Urinary bladder (tissue), 4 donors: ENCODE measurements at places on chromosomes 13 and 19. TPM values are rescaled to one million over a fixed set of nuclear protein-coding genes. Genes with fewer than 3 reads are reported as not detected.

GRCh38 chr19:47111006-47111621 is 2.5 kb downstream of the ZC3H4 start:
- DNase-seq, result no peak

GRCh38 chr13:79637133-79637763 is 156.3 kb downstream of the NDFIP2 start:
- DNase-seq, result peak; percentile 40

GRCh38 chr19:44856421-44857083 is 10.5 kb downstream of the NECTIN2 start:
- DNase-seq, result no peak

GRCh38 chr19:45474606-45475521 is 7.1 kb downstream of the FOSB start:
- peak; percentile 31 for DNase-seq

DNA sequence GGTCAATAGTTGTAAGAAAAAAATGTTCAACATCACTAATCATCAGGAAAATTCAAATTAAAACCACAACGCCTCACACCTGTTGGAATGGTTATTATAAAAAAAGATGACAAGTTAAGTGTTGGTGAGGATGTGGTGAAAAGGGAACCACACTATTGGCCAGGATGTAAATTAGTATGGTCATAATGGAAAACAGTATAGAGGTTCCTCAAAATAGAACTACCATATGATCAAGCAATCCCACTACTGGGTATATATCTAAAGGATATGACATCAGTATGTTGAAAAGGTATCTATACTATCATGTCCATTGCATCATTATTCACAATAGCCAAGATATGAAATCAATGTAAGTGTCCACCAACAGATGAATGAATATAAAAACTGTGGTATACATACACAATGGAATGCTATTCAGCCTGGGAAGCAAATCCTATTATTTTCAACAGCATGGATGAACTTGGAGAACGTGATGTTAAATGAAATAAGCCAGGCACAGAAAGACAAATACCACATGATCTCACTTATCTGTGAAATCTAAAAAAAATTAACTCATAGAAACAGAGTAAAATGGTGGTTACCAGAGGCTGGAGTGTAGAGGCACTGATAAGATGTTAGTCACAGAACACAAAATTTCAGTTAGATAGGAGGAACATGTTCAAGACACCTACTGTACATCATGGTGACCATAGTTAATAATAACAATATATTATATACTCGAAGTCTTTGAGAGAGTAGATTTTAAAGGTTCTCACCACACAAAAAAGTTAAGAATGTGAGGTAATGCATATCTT is 56.6 kb downstream of the TBC1D4 start:
- no peak for DNase-seq

DNA sequence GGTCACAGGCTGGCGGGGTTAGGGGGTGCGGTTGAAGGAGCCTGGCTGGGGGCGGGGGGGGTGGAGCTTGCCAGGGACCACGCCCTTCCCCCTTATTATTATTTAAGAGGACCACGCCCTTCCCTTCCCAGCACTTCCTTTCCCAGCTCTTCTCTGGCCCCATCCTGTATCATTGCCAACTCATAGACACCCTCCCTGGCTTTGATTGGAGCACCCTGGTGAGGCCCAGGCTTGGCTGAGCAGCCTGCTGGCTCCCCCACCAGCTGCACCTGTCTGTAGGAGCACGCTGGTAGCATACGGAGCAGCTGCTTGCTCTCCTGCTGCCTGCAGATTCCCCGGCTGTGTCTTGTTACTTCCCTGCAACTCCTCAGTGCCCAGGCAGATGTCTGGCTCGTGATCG is 62.5 kb upstream of the PDX1 start:
- DNase-seq, result no peak

DNA sequence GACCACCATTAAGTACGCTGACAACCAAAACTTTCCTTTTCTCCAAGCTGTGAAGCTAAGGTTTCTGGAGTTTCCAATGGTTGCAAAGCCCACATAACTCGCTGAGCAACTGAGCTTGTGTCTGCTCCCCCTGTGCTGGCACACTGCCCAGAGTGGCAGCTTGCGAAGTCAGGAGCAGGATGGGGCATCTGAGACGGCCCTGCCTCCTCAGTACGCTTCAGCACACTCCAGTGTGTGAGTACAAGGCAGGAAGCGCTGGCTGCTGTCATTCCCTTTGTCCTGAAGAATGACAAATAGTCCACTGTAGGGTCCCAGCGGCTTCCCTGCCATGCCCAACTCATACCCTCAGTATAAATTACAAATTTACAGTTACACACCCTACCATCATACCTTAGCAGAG is 51.5 kb downstream of the SKA3 start:
- DNase-seq, result no peak

DNA sequence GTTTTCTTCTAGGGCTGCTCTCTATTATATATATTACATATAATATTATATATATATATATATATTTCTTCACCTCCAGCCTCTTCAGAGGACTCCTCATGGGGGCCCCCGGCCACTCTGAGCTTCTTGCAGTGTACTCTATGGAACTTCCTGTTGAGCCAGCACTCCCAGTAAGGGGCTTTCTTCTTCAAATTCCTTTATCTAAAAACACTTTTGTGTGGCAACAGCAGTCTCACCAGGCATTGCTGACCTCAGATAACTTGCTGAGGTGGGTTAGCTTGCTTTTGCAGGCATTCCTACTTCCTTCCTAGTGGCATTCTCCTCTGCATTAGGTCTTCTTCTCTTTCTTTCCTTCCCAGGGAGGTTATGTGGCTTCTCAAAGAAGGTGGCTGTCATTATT is 381.5 kb downstream of the MYO16 start:
- DNase-seq, result no peak

The SYDE1 gene
- 12.8 TPM for total RNA-seq
